ENCODE measurements at places on chromosomes 1 and 21.

- no peak for DNase-seq
Measured at GRCh38 chr1:30816211-30817076, 58.9 kb upstream of the LAPTM5 start.

- DNase-seq: no peak
Measured at GRCh38 chr1:17259233-17259873, 10.5 kb downstream of the PADI3 start.

DNA sequence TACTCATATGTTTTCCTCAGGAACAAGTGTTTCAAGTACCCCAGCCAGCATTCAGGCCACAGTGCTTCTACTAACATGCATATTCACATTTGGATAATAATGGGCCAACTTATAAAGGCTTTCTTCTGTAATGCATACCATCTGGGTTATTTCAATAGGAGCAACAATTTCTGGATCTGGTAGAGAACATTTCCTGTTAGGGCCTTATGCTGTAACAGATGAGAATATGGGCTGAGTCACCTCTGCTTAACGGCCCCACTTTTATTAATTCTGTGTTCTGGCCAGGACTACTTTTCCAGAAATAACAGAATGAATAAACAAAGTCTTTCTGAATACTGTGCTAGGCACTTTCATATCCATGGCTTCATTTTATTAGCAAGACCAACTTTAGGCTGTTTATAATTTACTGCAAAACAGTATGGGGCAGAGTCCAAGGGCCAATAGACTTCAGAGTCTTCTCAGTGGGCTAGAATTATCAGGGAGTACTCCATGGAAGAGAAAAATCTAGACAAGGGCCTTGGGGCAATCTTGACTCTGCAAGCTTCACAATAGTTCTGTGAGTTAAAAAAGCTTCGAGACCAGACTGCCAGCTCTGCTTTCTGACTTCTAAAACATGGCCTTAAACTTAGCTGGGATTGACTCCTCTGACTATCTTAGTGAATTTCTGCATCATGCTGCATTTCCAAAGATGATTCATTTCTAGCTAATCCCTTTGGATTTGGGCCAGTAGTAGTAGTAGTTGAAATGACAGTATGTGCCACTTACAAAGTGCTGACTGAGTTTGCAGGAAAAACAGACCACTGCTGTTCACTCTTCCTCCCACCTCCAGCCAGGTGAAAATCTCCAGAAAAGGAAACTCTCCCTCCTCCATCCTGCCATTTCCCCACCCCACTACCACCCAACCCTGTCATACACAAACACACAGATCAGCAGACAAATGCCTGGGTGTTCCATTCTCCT, 8.2 kb upstream of the SSX2IP start:
- DNase-seq: no peak

- DNase-seq: no peak
Measured at GRCh38 chr21:33265664-33266049, 510 bp upstream of the IL10RB start.

GRCh38 chr21:38173276-38174035, 83.3 kb upstream of the KCNJ15 start:
- DNase-seq: no peak

DNA sequence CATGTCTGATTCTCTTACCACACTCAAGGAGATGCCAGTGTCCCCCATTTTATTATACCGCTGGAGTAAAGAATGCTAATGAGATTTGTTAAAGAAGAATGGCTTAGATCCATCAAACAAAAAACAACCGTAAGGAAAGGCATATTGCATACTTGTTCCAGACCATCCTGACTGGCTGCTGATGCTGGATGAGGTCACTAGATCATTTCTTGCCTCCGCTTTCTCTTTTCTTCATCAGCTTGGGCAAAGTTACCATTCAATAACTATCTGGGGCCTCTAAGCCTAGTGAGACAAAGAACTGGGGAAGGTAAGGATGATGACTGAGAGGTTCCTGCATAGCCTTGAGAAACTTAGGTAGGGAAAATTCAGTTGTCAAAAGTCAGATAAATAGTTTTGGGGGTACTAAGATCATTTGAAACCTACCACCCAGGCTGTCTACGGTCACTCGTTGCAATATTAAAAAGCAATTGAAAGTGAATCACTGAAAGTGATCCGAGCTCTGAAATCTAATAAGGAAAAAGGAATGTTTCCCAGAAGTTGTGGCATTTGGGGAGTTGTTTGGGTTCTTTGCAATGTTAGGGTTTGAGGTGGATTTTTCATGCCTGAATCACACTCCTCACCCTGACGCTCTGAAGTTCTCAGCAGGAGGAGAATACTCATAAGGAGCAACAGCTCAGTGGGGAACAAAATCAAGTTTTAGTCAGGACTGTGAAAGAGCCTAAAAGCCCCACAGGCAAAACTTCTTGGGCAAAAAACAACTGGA, 176.8 kb downstream of the HHIPL2 start:
- DNase-seq: no peak

DNA sequence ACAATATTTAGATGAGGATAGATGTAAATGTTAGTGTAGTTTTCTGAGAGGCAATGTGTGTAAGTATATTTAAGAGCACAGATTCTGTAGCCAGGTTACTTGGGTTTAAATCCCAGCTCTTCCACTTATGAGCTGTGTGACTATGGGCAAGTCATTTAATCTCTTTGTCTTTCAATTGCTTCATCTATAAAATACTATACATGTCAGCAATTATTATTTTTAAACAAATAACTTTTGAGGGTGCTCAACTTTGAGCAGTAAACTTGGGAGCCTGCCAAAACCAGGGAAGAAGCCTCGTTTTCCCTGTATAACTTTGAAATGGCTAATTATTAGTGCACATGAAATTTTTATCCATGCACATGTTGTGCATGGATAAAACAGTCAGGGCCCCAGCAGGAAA, 222.8 kb downstream of the FOXD2 start:
- DNase-seq: no peak

GRCh38 chr1:63698001-63698838, 75.6 kb upstream of the ROR1 start:
- DNase-seq: no peak

DNA sequence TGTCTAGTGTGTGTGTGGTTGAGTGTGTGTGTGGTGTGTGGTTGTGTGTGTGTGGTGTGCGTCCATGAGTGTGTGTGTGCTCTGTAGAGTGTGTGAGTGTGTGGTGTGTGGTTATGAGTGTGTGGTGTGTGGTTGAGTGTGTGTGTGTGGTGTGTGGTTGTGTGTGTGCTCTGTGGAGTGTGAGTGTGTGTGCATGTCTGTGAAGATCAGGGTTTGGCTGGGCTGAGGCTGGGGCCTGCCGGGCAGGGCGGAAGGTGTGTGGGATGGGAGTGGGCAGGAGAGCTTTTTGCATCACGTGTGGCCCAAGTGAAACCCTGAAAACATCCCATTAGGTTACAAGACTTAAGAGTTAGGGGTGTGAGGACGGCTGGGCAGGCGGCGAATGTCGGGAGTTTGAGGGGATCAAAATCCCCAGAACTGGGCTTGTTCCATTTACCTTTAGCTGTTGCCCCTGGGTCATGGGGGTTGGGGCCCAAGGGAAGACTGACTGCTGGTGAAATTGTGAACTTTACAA, 2.9 kb upstream of the FCMR start:
- no peak for DNase-seq

- DNase-seq: no peak
Measured at GRCh38 chr1:159700312-159700711, 14.1 kb downstream of the CRP start.

- no peak for DNase-seq
Measured at GRCh38 chr1:64004451-64005025, 198.9 kb upstream of the UBE2U start.

DNA sequence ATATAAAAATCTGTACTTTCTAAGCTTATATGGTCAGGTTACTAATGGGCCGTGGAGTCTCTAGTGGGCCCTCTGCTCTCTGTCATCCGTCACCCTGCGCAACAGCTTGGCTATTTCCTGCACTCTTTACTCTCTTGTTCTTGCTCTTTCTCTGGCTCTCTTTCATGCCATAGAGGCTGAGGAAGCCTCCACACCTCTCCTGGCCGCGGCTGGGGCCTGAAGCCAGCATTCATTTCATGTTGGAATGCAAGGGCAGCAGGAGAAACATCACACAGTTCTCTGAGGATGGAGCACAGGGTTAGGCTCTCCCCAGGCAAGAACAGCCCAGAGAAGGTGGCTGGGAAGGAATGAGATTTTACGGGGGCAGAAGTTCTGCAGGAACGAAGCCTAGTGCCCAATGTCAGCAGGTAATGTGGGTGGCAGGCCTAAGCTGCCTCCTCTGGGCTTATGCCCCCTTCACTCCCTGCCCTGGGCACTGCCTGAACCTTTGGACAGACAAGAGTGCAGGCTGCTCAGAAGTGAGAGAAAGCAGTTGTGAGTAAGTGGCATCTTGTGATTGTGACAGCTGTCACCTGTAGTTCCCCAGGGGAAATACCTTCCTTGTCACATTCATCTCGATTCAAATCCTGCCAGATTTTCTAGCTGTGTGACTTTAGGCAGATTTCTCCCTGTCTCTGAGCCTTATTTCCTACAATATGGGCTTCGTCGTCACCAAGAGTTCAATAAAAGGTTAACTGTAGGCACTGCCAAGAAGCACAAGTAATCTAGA, 3.6 kb upstream of the FHAD1 start:
- DNase-seq: no peak

DNA sequence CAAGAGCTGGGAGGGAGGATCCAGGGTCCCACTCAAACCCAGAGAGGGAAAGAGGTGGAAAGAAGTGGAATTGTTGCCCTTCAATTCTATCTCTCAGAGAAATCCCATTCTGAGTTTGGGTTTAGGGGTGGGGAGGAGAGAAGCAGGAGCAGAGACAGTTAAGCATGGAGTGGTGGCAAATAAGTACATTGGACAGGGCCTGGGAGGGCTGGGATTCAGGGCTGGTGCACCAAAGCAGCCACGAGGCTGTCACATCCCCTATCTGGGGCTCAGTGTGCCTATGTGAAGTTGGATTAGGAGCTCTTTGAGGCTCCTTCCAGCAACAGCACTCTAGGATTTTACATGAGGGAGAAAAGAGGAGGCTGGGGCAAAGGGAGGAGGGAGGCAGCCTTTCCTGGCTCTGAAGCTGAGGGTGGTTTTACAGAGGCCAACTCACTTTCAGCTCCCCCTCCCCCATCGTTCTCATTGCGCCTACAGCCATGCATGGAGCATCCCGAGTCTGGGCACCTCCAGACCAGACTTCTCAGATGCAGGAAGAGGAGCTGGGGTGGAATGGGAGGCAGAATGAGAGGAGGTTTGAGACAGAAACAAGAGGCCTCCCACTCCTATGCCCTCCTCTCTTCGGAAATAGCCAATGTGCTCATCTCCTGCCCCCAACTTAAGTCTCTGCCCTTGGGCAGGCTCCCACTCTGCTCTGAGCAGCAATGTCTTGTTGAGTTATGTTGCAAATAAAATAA, 3.0 kb upstream of the SYT6 start:
- no peak for DNase-seq

GRCh38 chr1:89201106-89201794, 2.5 kb upstream of the GBP4 start:
- DNase-seq: no peak

- DNase-seq: no peak
Measured at GRCh38 chr1:202649553-202650392, 60.5 kb downstream of the SYT2 start.

- DNase-seq: no peak
Measured at GRCh38 chr1:234748066-234748465, 138.1 kb upstream of the IRF2BP2 start.

GRCh38 chr1:25120281-25120680, 112.0 kb downstream of the SYF2 start:
- no peak for DNase-seq

- no peak for DNase-seq
Measured at GRCh38 chr1:191457889-191458288, 700.4 kb upstream of the RGS18 start.

DNA sequence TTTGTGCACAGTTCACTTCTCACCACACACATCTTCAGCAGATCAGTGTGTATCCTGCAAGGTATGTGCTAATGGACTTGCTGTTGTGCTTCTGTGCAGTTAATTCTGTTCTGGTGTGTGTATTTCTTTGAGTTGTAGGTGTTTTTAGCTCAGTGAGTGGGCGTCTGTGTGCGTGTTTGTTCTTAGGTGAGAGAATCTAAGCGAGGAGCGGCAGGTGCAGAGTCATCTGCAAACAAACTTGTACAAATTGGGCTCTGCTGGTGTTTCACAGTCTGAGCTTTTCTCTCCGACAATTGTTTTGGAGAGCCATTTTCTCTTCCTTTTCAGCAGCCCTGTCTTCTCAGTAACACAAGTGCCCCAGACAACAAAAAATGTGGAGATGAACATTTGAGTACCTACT, 43.6 kb downstream of the ACP6 start:
- DNase-seq: no peak

GRCh38 chr1:218426343-218426657, 81.2 kb downstream of the TGFB2 start:
- DNase-seq: no peak

GRCh38 chr1:27596986-27597385, 7.0 kb downstream of the AHDC1 start:
- DNase-seq: no peak

GRCh38 chr1:109782514-109782913, 18.8 kb upstream of the EPS8L3 start:
- DNase-seq: no peak

- DNase-seq: no peak
Measured at GRCh38 chr1:43910343-43910742, 23.3 kb upstream of the ARTN start.

DNA sequence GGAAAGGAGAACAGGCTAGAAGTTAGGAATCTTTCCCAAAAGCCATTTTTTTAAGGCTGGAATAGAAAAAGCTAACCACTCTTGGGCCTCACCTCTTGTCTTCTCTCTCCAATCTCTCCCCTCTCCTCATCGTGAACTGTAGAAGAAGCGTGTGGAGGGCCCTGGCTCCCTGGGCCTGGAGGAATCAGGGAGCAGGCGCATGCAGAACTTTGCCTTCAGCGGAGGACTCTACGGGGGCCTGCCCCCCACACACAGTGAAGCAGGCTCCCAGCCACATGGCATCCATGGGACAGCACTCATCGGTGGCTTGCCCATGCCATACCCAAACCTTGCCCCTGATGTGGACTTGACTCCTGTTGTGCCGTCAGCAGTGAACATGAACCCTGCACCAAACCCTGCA, 19.4 kb downstream of the PPP1R8 start:
- DNase-seq: no peak

DNA sequence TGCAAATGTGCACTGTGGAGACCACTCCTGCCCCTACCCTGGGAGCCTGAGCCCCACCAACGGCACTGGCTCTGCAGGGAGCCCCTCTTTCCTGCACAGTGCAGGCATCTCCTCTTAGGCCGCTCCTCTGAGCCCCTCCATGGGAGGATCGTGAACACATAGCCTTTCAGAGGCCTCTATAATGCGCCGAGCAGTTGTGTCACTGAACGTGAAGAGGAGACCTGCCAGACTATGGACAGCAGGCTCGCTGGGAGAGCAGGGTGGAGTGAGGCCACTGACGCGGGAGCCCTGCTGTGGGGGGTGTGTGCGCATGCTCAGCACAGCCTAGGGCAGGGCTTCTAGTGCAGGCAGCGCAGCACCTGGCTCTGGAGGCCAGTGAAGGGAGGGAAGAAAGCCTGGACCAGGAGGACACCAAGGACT, 151.3 kb upstream of the COL6A1 start:
- no peak for DNase-seq

- no peak for DNase-seq
Measured at GRCh38 chr1:159927849-159928431, 2.6 kb upstream of the TAGLN2 start.

- DNase-seq: no peak
Measured at GRCh38 chr21:35328856-35329455, 279.9 kb upstream of the RUNX1 start.

GRCh38 chr1:4962836-4963235, 308.4 kb downstream of the AJAP1 start:
- no peak for DNase-seq

Measured in stimulated activated CD8-positive, alpha-beta memory T cell treated with anti-CD3 and anti-CD28 coated beads, Interleukin-4, amount 100 ng/mL, for 1 hour (primary cell).